Right renal cortex interstitium (tissue), 3 donors: ENCODE measurements at places on chromosomes 3 and 15.

- DNase-seq, result no peak
These were observed 186.0 kb upstream of the LPP start for GRCh38 chr3:187967993-187968392.

DNA sequence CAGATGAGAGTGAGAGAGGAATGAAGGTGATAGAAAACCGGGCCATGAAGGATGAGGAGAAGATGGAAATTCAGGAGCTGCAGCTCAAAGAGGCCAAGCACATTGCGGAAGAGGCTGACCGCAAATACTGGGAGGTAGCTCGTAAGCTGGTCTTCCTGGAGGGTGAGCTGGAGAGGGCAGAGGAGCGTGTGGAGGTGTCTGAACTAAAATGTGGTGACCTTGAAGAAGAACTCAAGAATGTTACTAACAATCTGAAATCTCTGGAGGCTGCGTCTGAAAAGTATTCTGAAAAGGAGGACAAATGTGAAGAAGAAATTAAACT, 88.9 kb downstream of the EOMES start:
- DNase-seq, result no peak

DNA sequence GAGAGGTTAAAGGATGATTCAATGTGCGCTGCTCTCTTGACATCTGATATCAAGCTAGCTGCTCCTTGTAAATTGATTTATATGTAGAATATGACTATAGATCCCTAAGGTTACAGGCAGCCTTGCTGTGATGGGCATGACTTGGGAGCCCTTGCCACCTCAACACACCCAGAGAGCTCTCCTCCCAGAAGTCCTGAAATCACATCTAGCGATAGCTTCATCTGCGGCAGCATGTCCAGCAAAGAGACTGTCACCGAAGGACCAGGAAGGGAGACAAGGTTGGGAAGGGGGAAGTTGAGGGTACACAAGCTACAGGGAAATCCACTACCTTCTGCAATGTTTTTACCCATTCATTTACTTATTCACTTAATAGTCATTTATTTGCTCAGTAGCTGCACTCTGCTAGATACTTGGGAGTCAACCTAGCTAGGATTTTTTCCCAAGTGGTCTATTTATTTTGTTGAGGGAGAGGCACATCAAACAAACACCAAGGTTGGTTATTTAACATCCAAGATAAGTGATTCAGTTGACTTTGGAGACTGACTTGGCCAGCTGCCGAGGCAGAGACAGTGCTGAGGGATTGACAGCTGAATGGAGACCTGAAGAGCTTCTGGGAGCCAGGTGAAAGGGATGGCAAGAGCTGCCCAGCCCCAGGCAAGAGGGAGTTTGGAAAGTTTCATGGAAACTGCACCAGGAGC, 205.8 kb upstream of the IL12A start:
- no peak for DNase-seq

- no peak for DNase-seq
These were observed 66.7 kb downstream of the LARS2 start for GRCh38 chr3:45455040-45455439.

GRCh38 chr3:100412912-100413590, 11.7 kb downstream of the LNP1 start:
- DNase-seq, result no peak

GRCh38 chr3:178485756-178486155, 50.5 kb upstream of the KCNMB2 start:
- DNase-seq, result no peak

DNA sequence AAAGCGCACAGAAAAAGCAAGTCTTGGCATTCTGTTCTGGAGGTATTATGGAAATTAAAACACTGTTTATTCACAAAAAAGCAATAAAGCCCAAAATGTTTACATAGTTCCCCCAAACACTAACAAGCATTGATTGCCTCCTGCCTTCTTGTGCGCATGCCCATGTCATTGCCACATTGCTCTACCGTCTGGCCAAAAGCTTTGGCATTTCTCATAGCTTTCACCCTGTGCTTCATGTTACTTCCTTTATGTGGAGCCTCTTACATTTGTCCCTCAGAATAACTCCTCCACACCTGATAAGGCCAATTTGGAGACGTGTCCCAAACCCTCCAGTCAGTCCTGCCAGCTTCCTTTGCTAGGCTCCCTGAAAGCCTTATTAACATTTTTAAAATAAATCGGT, 680.8 kb downstream of the GBE1 start:
- DNase-seq, result no peak

DNA sequence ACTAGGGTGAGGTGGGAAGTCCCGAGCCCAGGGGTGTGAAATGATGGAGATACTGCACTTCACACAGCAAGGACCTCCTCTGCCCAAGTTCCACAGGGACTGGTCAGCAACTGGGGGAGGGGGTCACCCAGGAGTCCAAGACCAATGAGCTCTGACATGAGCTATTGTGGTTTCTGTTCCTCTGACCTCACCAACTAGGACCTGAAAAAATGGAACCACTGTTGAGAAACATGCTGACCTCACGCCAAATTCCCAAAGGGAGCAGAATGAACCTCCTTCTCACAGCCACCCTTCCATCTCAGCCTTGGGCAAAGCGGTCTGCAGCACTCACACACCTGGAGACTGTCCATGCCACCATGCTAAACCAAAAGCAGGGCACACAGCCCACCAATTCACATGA, 69.3 kb downstream of the LRIG1 start:
- DNase-seq, result no peak

- DNase-seq, result no peak
These were observed 66.3 kb upstream of the CRTC3 start for GRCh38 chr15:90463381-90463780.

GRCh38 chr3:14130230-14130629, 5.4 kb downstream of the TMEM43 start:
- DNase-seq, result no peak

GRCh38 chr3:19384868-19385267, 236.6 kb downstream of the KCNH8 start:
- no peak for DNase-seq

GRCh38 chr3:123412811-123413604, 35.9 kb downstream of the ADCY5 start:
- no peak for DNase-seq

DNA sequence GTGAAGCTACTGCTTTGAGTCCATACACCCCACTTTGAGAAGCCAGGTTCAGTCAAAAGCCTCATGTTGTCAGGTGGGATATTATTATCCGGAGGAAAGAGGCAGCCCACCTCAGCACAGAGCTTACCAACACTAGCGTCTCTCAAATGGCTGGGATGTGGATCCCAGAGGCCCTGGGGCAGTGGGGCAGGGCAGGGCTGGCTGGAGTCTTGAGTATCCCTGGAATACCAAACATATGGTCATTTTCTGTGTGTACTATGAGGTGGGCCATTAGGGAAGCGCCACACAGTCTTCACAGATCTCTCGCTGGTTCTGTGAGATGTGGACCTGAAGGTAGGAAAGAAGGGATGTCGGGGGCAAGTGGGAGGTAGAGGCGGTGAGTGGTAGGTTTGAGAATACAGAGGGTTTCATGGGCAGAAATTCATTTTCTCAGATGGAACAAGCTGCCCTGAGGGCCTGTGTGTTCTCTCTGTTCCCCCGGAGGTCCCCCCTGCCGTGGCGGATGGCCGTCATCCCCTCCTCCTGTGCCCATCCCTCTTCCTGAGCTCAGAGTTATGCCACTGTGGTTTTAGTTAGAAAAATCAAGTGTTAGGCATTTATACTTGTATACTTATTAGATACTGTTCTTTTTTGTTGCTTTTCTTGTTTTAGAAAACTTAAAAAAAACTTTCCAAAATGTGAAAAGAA, 66.4 kb downstream of the USP13 start:
- no peak for DNase-seq

DNA sequence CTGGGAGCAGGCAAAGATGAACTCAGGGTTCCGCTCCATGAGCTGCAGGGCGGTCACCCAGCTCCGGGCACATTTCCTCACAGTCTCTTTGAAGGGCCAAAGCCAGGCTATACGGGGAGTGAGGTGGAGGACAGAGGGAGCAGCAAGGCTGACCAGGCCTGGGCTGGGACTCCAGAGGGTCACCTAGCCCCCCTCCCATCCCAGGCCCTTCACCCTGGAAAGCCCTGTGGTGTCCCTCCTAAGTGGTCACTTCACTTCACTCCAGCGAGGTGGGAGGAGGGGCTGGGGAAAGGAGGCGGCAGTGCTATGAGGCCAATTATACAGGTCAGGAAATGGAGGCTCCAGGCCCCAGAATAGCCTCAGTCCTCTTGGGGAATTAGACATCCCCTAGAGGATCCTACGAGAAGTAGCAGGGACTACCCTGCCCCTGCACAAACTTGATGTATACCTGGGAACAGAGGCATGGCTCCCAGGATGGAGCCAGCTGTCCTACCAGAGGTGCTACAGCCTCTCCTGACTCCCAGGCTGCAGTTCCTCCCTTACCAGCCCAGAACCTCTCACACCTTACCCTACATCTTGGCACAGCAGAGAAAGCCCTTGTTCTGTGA, 5.7 kb downstream of the MAN2C1 start:
- no peak for DNase-seq

GRCh38 chr15:37246856-37247255, 146.5 kb upstream of the MEIS2 start:
- no peak for DNase-seq

GRCh38 chr3:124174476-124174875, 182.6 kb upstream of the ROPN1 start:
- no peak for DNase-seq

- DNase-seq, result no peak
These were observed 12.3 kb upstream of the DOCK3 start for GRCh38 chr3:50662408-50662807.

DNA sequence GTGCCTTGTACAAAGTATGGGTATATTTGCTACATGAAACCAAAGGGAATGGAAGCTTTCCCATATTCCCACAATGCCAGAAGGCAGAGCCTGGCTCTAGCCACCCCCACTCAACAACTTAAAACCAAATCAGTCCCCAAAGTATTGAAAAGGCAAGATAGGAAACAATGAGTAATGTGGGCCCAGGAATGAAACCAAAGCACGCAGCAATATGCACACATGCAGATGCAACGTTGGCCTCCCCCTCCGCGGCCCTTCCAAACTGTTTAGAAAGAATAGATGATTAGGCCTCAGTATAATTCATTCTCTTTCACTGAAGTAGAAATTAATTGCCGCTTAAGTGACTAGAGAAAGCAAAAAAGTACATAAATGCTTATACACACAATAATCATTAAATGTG, 59.1 kb downstream of the THRB start:
- DNase-seq, result no peak

GRCh38 chr15:89630974-89631901, 24.0 kb downstream of the KIF7 start:
- DNase-seq, result no peak

DNA sequence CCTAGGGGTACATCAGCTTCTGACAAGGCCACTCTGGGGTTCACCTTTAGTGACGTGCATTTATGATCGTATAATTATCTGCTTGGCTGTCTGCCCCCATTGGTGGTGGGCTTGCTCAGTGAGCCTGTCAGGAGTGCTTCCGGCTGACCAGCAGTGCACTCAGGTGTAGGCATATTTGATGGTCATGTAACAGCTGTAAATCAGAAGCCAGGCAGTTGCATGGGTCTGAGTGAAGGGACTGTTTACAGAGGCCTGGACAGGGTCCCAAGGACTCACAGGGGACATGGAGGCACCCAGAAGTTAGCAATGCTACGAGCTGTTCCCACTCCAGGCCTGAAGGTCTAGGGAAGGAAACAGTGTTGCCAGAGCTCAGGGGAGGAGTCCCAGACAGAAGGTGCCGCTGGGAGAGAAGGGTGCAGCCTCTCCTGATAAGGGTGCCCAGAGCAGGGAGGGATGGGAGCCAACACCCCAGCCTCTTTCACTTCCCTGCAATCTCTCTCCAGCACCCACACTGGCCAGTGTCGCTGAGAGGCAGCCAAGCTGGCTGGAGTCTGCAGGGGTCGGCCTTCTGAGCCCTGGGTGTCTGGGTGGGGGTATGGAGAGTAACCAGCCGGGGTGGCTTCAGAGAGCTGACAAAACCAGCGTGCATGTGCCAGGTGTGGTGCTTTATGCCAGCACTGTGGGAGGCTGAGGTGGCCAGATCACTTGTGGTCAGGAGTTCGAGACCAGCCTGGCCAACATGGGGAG, 61.3 kb upstream of the PRR23E start:
- no peak for DNase-seq

- DNase-seq, result no peak
These were observed 6.8 kb upstream of the CLK3 start for GRCh38 chr15:74608786-74609185.

GRCh38 chr15:77695961-77696582, 63.4 kb upstream of the LINGO1 start:
- DNase-seq, result no peak

GRCh38 chr3:101084404-101084803, 91.2 kb upstream of the ABI3BP start:
- DNase-seq, result no peak
